Activated CD8-positive, alpha-beta T cell treated with anti-CD3 and anti-CD28 coated beads for 36 hours (primary cell): ENCODE measurements at places on chromosomes 4 and X. TPM values are rescaled to one million over a fixed set of nuclear protein-coding genes. Genes with fewer than 3 reads are reported as not detected.

- no peak for DNase-seq
- H3K27me3 ChIP-seq, result no peaks in the 10 kb centered on the region
- H3K27ac ChIP-seq, result no peak overlapping the region
- H3K4me1 ChIP-seq, result peaks cover 36% of the 10 kb centered on the region
These were observed 628 bp downstream of the SCLT1 start for GRCh38 chr4:129092631-129093190.

GRCh38 chr4:7792616-7793015 is 147.0 kb downstream of the AFAP1 start:
- H3K27ac ChIP-seq, result no peak overlapping the region
- H3K36me3 ChIP-seq, result peaks cover 11% of the 10 kb centered on the region
- H3K4me3 ChIP-seq, result no peak overlapping the region
- H3K4me1 ChIP-seq, result no peaks in the 10 kb centered on the region
- DNase-seq, result no peak
- H3K27me3 ChIP-seq, result no peaks in the 10 kb centered on the region

DNA sequence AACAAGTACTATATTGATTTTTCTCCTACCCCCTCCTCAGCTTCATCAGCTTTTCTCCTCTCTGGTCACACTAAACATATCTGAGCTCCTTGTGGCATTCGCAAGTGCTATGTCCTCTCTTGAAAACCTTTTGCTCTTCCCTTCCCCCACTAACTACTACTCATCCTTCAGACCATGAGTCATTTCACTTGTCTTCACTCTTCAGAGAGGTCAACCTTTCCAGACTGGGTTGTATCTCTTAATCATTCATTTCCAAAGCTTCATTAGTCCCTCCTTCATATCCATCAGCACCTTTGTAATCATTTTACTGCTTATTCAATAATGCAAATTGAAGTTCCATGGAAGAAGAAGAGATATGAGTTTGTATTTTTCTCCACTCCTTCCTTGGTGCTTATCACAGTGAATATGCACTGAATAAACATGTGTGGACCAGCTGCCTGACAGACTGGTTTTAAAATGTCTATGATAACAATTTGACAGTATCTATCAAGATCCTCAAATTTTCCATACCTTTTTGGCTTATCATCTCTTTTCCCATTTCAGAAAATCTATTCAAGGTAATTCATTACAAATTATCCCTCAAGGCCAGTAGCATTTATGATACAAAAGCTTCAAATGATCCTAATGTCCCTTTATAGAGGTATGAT is 28.4 kb downstream of the DDX60L start:
- H3K36me3 ChIP-seq, result peaks cover 32% of the 10 kb centered on the region
- H3K27ac ChIP-seq, result peak overlapping the region; percentile 75
- no peak overlapping the region for H3K4me3 ChIP-seq
- H3K4me1 ChIP-seq, result peaks cover 32% of the 10 kb centered on the region
- H3K27me3 ChIP-seq, result no peaks in the 10 kb centered on the region

DNA sequence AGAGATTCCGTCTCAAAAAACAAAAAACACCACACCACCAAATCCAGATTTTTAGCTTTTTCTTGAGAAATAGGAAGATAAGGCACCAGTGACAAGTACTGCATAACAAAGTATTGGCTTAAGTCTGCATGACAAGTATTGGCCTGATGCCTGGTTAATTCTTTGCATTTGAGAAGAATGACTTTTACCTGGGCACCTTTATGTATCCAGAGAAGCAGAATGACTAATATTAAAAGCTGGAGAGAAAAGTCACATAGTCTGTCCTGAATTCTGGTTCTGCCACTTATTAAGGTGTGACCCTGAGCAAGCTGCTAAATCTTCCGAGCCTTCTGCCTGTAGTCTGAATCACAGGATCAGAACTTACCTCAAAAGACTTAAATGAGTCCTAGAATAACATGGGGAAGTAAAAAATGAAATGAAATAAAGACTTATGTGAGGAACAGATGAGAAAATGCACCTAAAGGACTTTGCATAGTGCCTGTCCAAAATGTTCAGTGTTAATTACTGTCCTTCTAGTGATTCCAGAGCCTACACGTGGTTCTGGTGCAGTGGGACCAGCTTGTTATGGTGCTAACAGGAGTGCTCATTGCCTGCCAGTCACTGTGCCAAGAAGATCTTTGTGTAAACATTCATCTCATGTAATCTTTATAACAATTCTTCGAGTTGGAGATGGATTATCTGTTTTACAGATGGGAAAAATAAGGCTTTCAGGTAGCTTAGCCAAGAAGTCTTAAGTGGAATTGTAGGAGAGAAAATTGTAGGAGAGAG is 31.6 kb downstream of the UGDH start:
- no peaks in the 10 kb centered on the region for H3K27me3 ChIP-seq
- no peak overlapping the region for H3K4me3 ChIP-seq
- no peak overlapping the region for H3K27ac ChIP-seq
- H3K4me1 ChIP-seq, result no peaks in the 10 kb centered on the region
- DNase-seq, result no peak

GRCh38 chr4:2178986-2179385 is 62.9 kb downstream of the HAUS3 start:
- no peak overlapping the region for H3K4me3 ChIP-seq
- DNase-seq, result no peak
- H3K4me1 ChIP-seq, result no peaks in the 10 kb centered on the region
- no peaks in the 10 kb centered on the region for H3K27me3 ChIP-seq
- H3K36me3 ChIP-seq, result peaks cover 3% of the 10 kb centered on the region
- no peak overlapping the region for H3K27ac ChIP-seq

DNA sequence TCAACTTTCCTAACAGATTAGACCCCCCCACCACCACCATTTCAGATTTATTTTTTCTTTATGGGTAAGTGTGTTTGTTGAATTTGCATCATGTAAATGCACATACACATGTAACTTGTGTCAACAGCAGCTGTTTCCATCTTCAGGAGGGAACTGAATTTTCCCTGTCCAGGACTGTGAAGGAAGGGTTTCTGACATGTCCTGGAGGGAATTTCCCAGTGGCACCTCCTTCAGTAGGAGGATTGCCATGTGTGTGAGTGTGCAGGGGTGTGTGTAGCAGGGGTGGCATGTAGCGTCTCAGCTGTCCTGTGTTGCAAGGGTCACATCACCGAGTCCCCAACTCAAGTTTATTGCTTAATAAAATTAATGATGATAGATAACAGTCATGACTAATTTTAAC is 19.7 kb downstream of the HERC6 start:
- no peak for DNase-seq
- no peaks in the 10 kb centered on the region for H3K4me1 ChIP-seq
- H3K27me3 ChIP-seq, result no peaks in the 10 kb centered on the region
- peaks cover 8% of the 10 kb centered on the region for H3K36me3 ChIP-seq
- no peak overlapping the region for H3K4me3 ChIP-seq
- no peak overlapping the region for H3K27ac ChIP-seq

DNA sequence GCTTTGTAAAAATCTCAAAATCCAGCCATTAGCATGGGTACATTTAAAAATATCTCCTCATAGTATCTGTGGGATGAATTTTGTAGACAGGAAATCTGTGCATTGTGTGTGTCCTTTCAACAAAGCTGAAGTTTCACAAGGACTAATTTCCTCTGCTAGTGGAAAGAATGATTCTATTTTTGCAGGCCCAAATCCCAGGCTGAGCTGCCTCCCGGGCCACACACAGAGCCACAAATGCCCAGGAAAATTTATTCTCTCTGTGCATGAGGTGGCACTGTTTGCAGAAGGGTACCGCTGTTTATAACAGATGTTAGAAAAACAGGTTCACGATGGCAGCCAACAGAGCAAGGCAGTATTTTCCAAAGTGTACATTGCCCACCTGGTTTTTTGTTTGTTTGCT is 11.0 kb upstream of the VCX3B start:
- DNase-seq, result no peak
- no peaks in the 10 kb centered on the region for H3K27me3 ChIP-seq
- no peak overlapping the region for H3K4me3 ChIP-seq
- H3K27ac ChIP-seq, result no peak overlapping the region

DNA sequence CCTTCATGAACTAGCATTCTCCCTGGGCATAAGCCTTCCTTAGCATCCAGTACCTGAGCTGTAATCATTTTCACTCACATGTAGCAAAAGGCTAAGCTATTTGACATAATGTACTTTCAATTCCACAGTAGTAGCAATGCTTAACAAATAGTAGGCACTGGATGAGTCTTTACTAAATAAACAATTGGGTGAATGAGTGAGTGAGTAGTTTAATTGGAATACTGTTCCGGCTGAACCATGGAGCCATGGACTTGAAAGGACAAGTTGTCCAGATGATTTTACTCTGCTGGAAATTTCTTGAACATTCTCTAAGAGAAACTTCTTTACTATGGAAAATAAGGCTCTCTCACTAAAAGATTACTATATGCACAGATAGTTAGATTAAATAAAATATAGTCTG is 159.3 kb downstream of the FAM47B start:
- no peaks in the 10 kb centered on the region for H3K36me3 ChIP-seq
- DNase-seq, result no peak

DNA sequence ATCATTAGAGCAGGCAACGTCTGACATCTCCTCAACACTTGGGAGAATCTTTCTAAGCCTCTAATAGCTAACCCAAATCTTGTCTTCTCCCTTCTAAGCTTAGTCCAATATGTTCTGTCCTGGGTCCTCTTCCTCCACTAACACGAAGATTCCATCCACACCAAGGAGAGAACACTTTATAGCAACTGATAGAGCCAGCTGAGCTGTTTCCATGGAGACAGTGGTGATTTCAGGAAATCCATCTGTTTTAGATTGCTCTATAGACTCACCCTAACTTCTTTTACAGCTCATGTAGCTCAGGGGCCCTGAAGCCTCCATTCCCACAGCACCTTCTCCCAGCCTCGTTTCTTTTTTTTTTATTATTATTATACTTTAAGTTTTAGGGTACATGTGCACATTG is 37.4 kb downstream of the SCD5 start:
- no peak for DNase-seq
- no peaks in the 10 kb centered on the region for H3K36me3 ChIP-seq

DNA sequence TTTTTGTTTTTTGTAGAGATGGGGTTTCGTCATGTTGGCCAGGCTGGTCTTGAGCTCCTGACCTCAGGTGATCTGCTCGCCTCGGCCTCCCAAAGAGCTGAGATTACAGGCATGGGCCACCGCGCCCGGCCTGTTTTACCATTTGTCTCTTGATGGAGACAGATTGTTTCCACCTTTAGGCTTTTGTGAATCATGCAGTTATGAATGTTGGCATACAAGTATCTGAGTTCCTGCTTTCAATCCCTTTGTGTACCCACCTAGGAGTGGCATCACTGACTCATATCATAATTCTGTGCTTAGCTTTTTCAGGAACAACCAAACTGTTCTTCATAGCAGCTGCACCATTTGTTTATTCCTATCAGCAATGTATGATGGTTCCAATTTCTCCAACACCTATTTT is 20.2 kb upstream of the MGST2 start:
- H3K4me3 ChIP-seq, result no peak overlapping the region
- no peaks in the 10 kb centered on the region for H3K27me3 ChIP-seq
- no peak for DNase-seq
- no peak overlapping the region for H3K27ac ChIP-seq
- no peaks in the 10 kb centered on the region for H3K4me1 ChIP-seq
- H3K36me3 ChIP-seq, result no peaks in the 10 kb centered on the region

GRCh38 chrX:29487714-29488113 is 727.6 kb upstream of the MAGEB2 start:
- no peak overlapping the region for H3K27ac ChIP-seq
- no peak for DNase-seq
- H3K27me3 ChIP-seq, result no peaks in the 10 kb centered on the region
- H3K4me1 ChIP-seq, result no peaks in the 10 kb centered on the region
- H3K4me3 ChIP-seq, result no peak overlapping the region
- no peaks in the 10 kb centered on the region for H3K36me3 ChIP-seq

The MED14 gene
- total RNA-seq, result 37.1 TPM

The NCAPG gene
- 63.3 TPM for total RNA-seq

The WDR45 gene
- total RNA-seq, result 16.9 TPM

The GLRA3 gene
- total RNA-seq, result not detected

The MAGEA1 gene
- total RNA-seq, result not detected

The RTL5 gene
- total RNA-seq, result 0.18 TPM

The FGA gene
- total RNA-seq, result not detected
